CD4-positive, alpha-beta T cell treated with Interleukin-17A for 4 hours (primary cell): ENCODE measurements at places on chromosomes 1 and 21.

DNA sequence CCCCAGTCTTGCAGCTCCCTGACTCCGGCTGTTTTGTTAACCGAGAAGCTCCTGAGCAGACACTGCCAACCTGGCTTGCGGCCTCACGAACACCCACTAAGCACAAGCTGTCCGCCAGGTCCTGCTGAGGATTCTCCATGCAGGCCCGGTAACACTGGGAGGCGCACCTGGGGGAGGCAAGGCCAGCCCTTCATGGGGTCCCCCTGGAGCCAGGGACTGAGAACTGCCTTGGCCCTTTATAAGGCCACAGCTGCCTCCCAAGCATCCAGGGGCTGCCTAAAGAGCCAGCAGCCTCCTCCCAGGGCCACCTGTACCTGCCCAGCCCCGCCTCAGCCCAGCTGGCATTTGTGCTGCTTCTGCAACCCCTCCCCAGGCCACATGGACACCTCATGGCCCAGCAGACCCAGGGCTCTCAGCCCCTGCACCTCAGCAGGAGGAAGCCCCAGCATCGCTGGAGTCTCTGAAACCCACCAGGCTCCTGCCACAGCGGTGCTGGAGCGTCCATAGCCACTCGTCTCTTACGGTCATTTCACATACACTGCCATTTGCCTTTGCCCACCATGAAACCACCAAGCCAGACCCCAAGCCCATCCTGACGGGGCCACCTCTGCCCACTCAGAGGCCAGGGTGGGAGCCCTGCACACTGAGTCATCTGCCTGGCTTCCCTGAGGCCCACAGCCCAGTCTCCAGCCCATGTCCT, 82.5 kb downstream of the NPHP4 start:
- no peak for DNase-seq

DNA sequence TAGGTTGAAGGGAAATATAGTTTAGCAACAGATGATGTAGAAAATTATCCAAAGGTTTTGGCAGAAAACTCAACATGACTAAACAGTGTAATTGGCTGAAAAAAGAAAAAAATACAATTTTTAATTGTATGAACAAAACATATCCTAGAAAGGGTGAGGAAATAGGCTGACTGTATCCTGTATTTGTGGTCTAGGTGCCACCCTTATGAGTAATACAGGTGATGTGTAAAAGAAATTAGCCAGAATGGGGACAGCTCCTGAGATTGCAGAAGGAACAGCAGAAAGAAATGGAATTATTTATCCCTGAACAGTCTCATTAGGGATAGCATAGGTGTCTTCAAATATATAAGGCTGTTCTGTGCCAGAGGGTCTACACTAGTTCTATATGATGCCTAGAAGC, 24.6 kb downstream of the DNASE2B start:
- no peak for DNase-seq

- no peak for DNase-seq
Observed at GRCh38 chr1:209534496-209535250, 48.8 kb upstream of the CAMK1G start.

- DNase-seq: no peak
Observed at GRCh38 chr1:8193840-8194406, 124.0 kb upstream of the SLC45A1 start.
